ENCODE measurements at places on chromosomes 3 and 15. TPM values are rescaled to one million over a fixed set of nuclear protein-coding genes. Genes with fewer than 3 reads are reported as not detected.
A peak's percentile ranks its signal among the peaks of the same experiment; 100 is the strongest.

DNA sequence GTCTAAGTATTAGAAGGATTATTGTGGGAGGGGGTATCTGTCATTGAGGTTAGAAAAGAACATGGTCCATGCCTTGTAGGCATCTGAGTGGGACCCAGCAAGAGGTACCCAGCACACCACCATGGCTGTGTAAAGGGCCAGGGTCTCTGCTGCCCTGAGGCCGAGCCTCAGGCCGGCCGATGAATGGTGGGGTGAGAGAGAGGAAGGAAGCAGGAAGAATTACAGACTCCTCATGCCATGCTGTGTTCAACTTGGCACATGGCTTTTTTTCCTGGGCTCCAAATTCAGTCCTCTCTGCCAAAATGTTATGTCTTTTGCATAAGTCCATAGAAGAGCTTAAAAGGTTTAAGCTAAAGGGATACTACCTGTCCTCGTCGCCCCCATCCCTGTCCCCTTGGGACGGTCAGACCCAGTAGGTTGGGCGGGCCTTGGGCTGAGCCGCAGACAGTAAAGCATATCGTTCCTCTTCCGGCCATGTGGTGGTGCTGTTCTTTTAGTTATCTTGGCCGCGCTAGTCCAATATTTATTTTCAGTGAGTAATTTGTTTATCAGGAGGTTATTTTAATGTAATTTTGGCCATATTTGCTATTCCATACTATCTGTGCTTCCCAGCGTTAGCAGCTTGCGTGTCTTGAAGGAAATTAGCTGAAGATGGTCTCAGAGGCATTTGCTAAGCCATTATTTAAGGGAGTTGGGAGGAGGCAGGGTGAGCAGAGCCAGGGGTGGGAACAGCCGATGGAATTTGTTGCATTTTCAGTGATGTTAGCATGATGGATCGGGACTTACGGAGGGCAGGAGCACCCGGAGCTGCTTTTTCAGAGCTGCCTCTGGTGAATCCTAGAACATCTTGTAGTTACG lies 152.4 kb downstream of the AGBL1 start:
- peak; percentile 45 for DNase-seq
- peaks cover 2% of the 10 kb centered on the region for H3K4me1 ChIP-seq
- no peaks in the 10 kb centered on the region for H3K36me3 ChIP-seq

DNA sequence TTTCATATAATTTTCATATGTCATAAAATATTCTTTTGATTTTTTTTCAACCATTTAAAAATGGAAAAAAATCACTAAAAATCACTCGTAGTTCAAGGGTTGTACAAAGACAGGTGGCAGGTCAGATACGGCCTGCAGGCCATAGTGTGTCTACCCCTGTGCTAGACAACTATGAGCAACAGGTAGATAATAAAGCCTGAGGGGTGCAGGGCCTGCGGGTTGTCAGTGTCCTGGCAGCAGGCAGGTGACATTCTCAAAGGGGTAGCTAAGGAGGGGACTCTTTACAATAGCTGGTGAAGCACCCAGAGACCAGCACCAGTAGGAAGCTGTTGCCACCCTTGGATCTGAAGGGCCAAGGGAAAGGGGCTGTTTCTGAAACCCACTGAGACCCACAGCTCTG lies 34.4 kb downstream of the MINAR1 start:
- no peak overlapping the region for H3K27ac ChIP-seq
- no peaks in the 10 kb centered on the region for H3K36me3 ChIP-seq
- no peak overlapping the region for H3K4me3 ChIP-seq
- H3K4me1 ChIP-seq = no peaks in the 10 kb centered on the region
- no peak for DNase-seq
- no peaks in the 10 kb centered on the region for H3K27me3 ChIP-seq

The TYRO3 gene
- 0.32 TPM for total RNA-seq

GRCh38 chr3:176159796-176160195 lies 1037.5 kb downstream of the TBL1XR1 start:
- H3K27ac ChIP-seq = no peak overlapping the region
- DNase-seq = no peak
- H3K4me3 ChIP-seq = no peak overlapping the region

GRCh38 chr3:154122552-154122911 lies 1.3 kb downstream of the ARHGEF26 start:
- H3K27me3 ChIP-seq = peaks cover 74% of the 10 kb centered on the region
- H3K27ac ChIP-seq = no peak overlapping the region
- H3K4me3 ChIP-seq = peak overlapping the region; percentile 7
- H3K36me3 ChIP-seq = no peaks in the 10 kb centered on the region
- H3K4me1 ChIP-seq = peaks cover 18% of the 10 kb centered on the region

The LMAN1L gene
- not detected for total RNA-seq

DNA sequence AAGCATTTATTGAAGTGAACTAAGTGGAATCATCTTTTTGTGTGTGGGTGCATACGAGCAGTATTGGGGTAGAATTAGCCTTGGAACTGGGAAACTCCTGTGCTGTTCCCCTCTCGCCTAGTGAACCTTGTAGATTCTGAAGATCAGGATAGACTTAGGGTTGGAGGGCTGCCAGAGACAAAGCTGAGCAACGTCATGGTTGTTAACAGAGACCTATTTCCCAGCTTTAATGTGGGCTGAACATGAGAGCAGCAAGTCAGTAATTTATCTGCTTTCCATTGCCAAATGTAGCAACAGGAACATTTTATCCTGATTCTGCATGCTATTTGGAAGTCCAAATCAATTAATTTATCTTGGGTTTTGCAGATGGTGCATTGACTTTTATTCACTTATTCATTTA lies 246.6 kb downstream of the IL20RB start:
- H3K4me3 ChIP-seq = no peak overlapping the region
- H3K27me3 ChIP-seq = no peaks in the 10 kb centered on the region
- no peak for DNase-seq
- H3K27ac ChIP-seq = no peak overlapping the region
- no peaks in the 10 kb centered on the region for H3K4me1 ChIP-seq
- no peaks in the 10 kb centered on the region for H3K36me3 ChIP-seq

- no peaks in the 10 kb centered on the region for H3K27me3 ChIP-seq
- H3K4me1 ChIP-seq = no peaks in the 10 kb centered on the region
- no peak overlapping the region for H3K4me3 ChIP-seq
- no peaks in the 10 kb centered on the region for H3K36me3 ChIP-seq
These were observed 455.6 kb downstream of the TBL1XR1 start for GRCh38 chr3:176741664-176742047.

- H3K36me3 ChIP-seq = no peaks in the 10 kb centered on the region
- H3K4me3 ChIP-seq = no peak overlapping the region
- H3K27ac ChIP-seq = no peak overlapping the region
- no peak for DNase-seq
- H3K4me1 ChIP-seq = no peaks in the 10 kb centered on the region
These were observed 201.6 kb upstream of the GOLGA6L4 start for GRCh38 chr15:84033793-84034553.

DNA sequence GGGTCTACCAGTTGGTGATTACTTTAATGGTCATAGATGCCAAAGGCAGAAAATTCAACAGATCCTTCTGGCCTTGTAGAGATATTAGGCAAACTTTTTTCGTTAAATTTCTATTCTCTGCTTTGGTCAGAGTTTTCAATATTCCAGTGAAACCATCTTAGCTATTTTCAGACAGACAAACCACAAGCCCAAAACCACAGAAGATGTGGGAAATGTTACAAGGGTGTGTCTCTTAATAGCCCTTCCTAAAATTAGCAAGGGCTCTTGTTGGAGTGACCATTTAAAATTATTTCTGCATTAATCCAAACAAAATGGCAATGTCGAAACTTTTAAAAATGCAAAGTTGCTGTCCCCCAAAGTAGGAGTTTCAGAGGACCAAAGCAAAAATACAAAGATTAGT lies 102.8 kb downstream of the ARRDC4 start:
- H3K36me3 ChIP-seq = no peaks in the 10 kb centered on the region
- H3K4me1 ChIP-seq = no peaks in the 10 kb centered on the region
- DNase-seq = no peak
- H3K4me3 ChIP-seq = no peak overlapping the region

- no peak overlapping the region for H3K27ac ChIP-seq
- H3K27me3 ChIP-seq = no peaks in the 10 kb centered on the region
- H3K36me3 ChIP-seq = no peaks in the 10 kb centered on the region
- H3K4me3 ChIP-seq = no peak overlapping the region
These were observed 280.6 kb downstream of the ROBO2 start for GRCh38 chr3:77320514-77320913.

The KLHL40 gene
- not detected for total RNA-seq

The ULK3 gene
- 58.6 TPM for total RNA-seq

DNA sequence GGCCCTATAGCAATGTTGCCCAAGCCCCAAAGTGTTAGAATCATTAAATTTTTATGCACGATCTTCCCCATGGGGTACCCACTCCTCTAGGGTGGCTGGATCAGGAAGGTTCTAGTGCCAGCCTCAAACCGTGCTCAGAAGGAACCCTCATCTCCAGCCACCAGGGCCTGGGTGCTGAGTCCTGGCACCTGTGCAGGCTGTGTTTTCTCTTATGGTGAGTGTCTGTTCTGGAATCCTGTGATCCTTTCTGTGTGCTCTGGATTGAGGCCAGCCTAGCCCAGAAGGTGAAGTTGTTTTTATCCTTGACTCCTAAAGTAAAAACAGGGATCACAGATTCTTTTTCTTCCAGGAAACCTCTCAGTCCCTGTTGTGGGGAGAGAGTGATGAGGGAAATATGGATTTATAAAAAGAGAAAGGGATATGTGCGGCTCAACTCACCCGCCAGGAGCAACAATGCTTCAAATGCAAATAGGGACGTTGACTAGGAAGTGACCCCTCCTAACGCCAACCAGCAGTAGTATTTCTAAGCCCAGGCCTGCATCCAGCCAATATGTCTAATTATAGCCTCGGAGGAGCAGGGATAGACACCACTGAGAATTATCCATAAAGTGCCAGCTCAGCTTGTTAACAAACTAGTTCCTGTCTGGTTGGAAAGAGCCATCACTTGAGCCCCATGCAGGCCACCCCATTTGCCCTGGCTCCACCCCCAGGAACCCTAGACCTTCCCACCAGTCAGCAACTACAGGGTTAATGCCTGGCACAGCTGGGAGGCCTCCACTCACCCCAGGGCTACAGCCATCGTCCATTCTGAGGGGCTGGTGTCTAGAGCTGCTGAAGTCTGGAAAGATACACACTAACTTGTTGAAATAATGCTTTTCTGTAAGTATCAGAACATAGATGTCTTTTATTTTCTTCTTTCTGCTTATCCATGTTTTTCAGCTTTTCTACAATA lies 513.5 kb upstream of the PROK2 start:
- H3K4me1 ChIP-seq = no peaks in the 10 kb centered on the region
- H3K4me3 ChIP-seq = no peak overlapping the region
- no peak overlapping the region for H3K27ac ChIP-seq

DNA sequence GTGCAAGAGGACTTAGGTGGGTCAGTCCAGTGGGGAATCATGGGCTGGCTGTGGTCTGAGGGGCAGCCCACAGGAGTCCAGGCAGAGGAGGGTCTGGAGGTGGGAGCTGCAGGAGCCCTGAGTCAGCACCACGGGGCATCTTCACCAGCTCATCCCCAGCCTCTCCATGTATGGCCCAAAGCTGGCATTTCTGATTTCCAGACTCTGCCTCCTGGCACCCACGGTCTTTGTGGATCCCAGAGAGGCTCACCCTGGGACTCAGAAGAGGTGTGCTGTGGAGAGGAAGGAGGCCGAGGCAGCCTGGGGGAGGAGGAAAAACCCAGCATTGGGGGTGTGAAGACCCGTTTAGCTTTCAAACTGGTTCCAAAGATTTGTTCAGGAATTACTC lies 64.5 kb upstream of the KLF13 start:
- H3K4me1 ChIP-seq = peaks cover 70% of the 10 kb centered on the region
- H3K27ac ChIP-seq = no peak overlapping the region
- H3K4me3 ChIP-seq = no peak overlapping the region
- H3K27me3 ChIP-seq = no peaks in the 10 kb centered on the region

The LYZL4 gene
- not detected for total RNA-seq

GRCh38 chr3:24235121-24235520 lies 259.5 kb downstream of the THRB start:
- no peak overlapping the region for H3K4me3 ChIP-seq
- H3K27ac ChIP-seq = no peak overlapping the region

The IQCH gene
- total RNA-seq = 0.98 TPM

- no peak overlapping the region for H3K27ac ChIP-seq
- H3K27me3 ChIP-seq = no peaks in the 10 kb centered on the region
- DNase-seq = peak; percentile 27
- H3K36me3 ChIP-seq = peaks cover 2% of the 10 kb centered on the region
These were observed 78.7 kb downstream of the ATP1B3 start for GRCh38 chr3:141955175-141955574.

GRCh38 chr3:51659942-51660341 lies 11.1 kb upstream of the TEX264 start:
- H3K36me3 ChIP-seq = peaks cover 32% of the 10 kb centered on the region
- no peaks in the 10 kb centered on the region for H3K27me3 ChIP-seq
- no peak overlapping the region for H3K27ac ChIP-seq
- no peaks in the 10 kb centered on the region for H3K4me1 ChIP-seq
- H3K4me3 ChIP-seq = no peak overlapping the region

- H3K27me3 ChIP-seq = peaks cover 5% of the 10 kb centered on the region
- no peaks in the 10 kb centered on the region for H3K4me1 ChIP-seq
- H3K36me3 ChIP-seq = no peaks in the 10 kb centered on the region
These were observed 56.5 kb downstream of the TMEM266 start for GRCh38 chr15:76116138-76116885.

DNA sequence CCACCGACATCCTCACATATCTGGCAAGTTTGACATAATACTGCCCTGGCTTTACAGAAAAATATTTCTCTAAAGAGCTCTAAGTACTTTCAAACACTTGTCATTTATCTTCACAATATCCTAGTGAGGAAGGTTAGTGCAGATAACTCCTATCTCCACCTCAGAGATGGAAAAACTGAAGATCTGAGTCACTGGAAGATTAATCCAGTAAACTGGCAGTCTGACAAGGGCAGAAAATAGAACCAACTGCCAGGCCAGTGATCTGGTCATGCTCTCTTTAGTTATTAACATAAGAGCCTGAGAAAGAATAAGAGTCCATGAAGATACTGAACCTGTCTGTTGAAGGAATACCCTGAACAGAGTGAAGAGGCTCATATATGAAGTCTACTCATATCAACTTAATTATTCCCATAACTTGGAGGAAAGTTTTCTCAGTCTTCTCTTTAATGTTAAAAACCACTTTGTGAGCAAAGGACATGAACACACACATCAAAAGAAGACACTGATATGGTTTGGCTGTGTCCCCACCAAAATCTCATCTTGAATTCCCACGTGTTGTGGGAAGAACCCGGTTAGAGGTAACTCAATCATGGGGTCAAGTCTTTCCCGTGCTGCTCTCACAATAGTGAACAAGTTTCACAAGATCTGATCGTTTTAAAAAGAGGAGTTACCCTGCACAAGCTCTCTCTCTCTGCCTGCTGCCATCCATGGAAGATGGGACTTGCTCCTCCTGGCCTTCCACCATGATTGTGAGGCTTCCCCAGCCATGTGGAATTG lies 61.4 kb downstream of the GOLIM4 start:
- DNase-seq = no peak
- H3K4me3 ChIP-seq = no peak overlapping the region
- no peaks in the 10 kb centered on the region for H3K27me3 ChIP-seq
- no peaks in the 10 kb centered on the region for H3K4me1 ChIP-seq
- H3K27ac ChIP-seq = no peak overlapping the region
- H3K36me3 ChIP-seq = peaks cover 9% of the 10 kb centered on the region

The EIF4E3 gene
- total RNA-seq = 61.9 TPM

The ANKRD34C gene
- not detected for total RNA-seq

- H3K27ac ChIP-seq = no peak overlapping the region
- no peaks in the 10 kb centered on the region for H3K27me3 ChIP-seq
- DNase-seq = peak; percentile 61
- H3K4me1 ChIP-seq = no peaks in the 10 kb centered on the region
- H3K36me3 ChIP-seq = no peaks in the 10 kb centered on the region
These were observed 46.3 kb downstream of the GABRG3 start for GRCh38 chr15:27017168-27017809.

- peaks cover 2% of the 10 kb centered on the region for H3K36me3 ChIP-seq
- peak; percentile 48 for DNase-seq
- H3K27me3 ChIP-seq = no peaks in the 10 kb centered on the region
- H3K27ac ChIP-seq = peak overlapping the region; percentile 76
- H3K4me1 ChIP-seq = peaks cover 35% of the 10 kb centered on the region
- peak overlapping the region; percentile 6 for H3K4me3 ChIP-seq
These were observed 105.9 kb upstream of the HERC1 start for GRCh38 chr15:63939531-63940130.
